ENCODE measurements at places on chromosomes 7 and 10.

- no peak for DNase-seq
Measured at GRCh38 chr10:117000580-117000979, 4.4 kb downstream of the SHTN1 start.

- DNase-seq = no peak
Measured at GRCh38 chr10:100637785-100638184, 102.0 kb downstream of the HIF1AN start.

DNA sequence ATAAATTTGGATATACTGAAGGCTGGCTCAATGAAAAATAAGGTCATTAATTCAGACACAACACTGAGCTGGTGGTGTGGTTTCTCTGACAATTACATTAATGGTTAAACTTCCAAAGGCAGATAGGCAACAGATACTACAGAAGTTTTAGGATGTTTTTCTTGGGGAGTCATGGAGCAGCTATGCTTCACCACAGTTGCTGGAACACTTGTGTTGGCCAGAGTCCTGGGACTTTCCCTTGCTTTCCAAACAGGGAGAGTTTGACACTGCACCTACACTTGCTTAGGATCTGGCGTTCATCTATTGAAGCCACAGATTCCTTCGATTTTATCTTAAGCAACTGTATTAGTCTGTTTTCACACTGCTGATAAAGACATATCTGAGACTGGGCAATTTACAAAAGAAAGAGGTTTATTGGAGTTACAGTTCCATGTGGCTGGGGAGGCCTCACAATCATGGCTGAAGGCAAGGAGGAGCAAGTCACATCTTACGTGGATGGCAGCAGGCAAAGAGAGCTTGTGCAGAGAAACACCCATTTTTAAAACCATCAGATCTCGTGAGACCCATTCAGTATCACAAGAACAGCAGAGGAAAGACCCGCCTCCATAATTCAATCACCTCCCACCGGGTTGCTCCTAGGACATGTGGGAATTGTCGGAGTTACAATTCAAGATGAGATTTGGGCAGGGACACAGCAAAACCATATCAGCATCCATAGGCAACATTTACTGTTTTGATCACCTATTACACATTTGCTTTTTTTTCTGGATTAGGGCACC is 27.8 kb upstream of the TMEM178B start:
- no peak for DNase-seq

DNA sequence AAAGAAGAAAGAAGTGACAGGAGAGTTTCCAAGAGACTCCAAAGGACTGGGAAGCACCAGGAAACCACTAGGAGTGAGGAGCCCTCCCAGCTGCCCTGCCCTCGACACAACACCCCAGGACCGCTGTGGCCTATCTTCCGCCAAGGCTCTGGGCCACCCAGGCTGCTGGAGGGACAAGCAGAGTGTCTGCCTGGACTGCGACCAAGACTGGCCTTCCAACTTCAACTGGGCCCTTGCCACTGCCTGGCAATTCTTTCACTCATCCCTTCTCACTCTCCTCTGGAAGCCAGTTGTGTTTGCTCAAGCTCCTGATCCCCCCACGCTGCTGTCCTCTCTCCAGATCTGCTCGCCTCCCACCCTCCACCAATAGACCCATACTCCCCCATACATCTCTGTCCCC is 10.2 kb downstream of the KIAA1549 start:
- no peak for DNase-seq

GRCh38 chr7:4713183-4713784 is 31.2 kb downstream of the FOXK1 start:
- no peak for DNase-seq

Measured in stimulated activated CD8-positive, alpha-beta memory T cell treated with anti-CD3 and anti-CD28 coated beads, Interleukin-15, amount 100 ng/mL, for 4 hours (primary cell).